ENCODE measurements at places on chromosomes 13 and 19. TPM values are rescaled to one million over a fixed set of nuclear protein-coding genes. Genes with fewer than 3 reads are reported as not detected.

DNA sequence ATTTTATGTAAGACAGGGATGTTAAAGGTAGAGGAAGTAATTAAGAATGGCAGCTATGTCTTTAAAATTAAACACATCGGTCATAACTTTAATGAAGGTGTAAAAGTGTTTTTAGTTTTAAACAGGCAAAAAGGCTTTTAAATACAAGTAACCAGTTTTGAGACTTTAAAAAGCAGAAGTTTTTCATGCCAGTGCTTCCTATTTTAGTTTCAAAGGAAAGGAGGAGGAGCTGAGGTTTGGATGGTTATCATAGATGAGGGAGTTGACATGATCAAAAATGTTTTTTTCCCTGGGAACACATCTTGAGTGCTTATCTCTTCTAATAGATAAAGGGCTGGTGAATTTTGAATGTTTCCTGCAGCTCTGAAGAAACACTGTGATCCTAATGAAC lies 42.9 kb downstream of the LRCH1 start:
- DNase-seq = no peak

DNA sequence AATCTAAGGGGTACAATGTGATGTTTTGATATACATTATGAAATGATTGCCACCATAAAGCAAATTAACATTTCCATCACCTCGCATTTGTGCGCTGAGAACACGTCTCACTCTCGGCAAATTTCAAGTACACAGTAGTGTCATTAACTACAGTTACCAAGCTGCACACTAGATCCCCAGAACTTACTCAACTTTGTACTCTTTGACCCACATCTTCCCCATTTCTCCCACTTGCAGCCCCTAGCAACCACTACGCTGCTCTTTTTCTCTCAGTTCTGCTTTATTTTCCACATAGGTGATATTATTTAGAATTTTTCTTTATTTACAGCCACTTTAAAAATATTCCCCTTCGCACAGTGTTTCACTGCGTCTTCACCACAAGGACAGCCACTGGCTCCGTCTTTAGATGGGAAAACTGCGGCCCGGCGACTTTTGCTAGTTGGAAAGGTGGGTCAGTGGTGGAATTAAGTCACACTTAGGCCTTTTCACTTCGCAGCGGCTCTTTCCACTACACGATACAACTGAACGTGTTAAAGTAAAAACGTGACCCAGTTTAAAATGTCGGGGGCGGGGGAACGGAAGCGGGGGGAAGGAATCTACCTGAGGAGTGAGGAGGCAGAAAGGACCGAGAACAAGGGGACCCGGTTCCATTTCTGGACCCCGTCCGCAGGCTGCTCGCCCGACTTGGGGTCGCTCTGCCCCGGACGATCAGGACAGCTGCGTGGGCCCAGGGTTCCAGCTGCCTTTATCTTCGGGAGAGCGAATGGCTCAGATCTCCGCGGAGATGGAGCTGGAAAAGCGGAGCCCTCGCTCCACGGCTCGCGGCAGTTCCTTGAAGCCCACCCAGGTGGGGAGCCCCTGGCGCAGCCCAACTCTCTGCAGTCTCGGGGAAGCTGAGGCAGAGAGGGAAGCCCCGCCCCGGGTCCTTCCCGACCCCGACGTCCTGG lies 486.1 kb downstream of the UQCRFS1 start:
- no peak for DNase-seq

DNA sequence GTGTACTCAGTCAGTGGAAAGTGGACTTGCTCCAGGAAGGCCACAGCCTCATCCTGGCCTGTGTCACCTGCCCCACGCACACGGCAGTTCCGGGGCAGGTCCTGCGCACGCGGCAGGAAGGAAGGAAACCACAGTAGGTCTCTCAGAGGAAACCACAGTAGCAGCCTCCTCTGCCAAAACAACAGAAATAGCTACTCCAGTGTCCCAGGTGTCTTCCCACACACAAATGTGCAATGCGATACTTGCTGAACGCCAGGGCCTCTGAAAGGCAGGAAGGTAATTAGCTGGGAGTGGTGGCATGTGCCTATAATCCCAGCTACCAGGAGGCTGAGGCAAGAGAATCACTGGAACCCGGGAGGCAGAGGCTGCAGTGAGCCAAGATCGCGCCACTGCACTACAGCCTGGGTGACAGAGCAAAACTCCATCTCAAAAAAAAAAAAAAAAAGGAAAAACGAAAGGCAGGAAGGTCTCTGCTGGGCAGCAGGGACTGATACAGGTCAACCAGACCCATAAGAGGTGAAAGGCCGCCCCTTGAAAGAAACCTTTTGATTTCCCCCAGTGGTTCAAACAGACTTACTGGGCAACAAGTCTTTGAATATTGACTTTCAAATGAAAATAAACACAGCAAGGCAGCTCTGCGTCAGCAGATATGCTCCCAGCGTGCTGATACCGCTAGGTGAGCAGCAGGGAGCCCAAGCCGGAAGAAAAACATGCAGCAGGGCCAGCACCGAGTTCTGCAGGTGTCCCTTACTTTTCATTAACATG lies 49.5 kb downstream of the CRYL1 start:
- DNase-seq = no peak

DNA sequence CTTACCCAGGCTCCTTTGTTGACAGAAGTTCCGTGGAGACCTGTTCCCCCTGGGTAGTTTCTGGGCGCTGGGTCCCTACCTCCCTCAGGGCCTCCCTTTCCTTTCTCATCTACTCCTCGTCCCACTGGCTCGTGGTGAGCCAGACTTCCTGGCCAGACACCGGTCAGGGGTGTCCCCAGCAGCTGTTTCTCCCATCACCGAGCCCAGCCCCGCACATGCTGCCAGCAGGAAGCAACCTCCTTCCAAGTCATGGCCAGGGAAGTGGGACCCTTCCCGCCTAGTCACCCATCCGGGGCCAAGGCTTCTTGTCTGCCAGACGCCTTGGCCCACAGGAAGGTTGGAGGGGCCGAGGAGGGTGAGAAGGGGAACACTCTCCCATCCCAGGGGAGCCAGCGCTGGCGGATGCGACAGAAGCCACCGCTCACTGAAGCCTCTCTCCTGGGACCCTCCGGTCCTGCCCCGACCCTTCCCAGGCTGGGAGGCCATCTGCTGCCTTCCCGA lies 5.7 kb downstream of the PAK4 start:
- no peak for DNase-seq

DNA sequence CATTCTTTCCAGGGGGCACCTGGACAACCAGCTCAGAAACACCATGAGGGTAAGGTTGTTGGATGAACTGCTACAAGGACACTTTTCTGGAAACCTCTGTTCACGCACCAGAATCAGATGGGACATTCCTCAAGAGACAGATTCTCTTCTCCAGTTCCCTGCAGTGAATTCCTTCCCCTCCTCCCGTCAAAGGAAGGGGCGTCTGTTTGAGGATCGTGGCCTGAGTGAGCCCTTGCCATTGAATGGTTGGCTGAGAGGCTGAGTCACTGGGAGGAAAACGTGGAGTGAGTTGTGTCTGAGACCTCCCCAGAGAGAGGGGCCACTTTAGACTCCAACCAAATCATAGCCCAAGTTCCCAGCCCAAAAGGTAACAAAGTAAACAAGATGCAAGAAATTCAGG lies 79.4 kb upstream of the ZNF507 start:
- no peak for DNase-seq

DNA sequence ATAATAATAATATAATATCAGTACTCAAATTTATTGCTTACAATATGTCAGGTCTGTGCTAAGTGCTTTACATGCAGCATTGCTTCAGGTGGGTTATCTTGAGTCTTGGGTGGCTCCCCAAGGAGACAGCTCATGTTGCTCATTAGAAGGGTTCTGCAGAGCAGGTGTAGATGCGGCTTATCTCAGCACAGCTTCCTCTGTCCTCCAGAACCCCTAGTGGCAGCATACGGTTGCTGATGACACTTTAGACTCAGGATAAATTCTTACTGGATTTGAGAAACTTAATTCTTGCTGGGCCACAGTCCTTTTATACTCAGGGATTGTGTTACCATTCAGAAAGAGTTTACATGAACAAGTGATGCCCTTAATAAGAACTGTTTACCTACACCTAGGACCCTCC lies 8.9 kb downstream of the COG3 start:
- DNase-seq = no peak

- no peak for DNase-seq
Observed at GRCh38 chr19:57212109-57212508, 18.7 kb upstream of the AURKC start.

DNA sequence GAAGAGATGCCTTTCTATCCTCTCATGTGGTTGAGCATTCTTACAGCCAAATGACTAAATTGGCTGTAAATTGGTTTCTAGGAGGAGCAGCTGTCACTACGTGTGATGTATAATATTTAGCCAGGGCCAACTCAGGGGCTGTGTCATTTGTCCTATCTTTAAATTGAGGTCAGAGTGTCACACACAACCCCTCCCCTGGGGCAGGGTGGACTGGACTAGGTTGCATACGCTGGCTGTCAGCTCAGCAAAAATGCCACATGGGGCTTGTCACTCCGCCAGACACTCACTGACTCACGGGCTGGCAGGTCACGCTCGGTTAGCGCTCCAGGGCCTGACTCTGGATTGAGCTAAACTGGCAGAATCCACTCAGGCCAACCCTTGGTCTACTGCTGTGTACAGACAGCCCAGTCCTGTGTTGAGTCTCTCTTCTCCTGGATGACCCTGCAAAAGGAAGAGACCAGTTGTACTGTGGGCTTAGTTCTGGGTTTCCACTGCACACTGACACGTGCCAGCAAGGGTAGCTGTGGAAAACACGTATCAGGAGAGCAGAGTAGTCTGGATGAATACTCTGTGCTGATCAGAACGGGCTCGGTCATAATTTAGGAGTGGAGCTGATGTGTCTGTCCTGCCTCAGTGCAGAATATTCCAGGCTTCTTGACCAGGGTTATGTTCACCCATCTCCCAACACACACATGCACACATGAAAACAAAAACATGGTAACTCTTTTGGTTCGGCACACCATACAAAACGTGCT lies 29.1 kb downstream of the SHISA2 start:
- no peak for DNase-seq

ZNF549 gene
- 38.9 TPM for total RNA-seq

SLITRK1 gene
- 0.07 TPM for total RNA-seq

CCDC70 gene
- total RNA-seq = not detected

SERPINE3 gene
- total RNA-seq = not detected

DCT gene
- 0.91 TPM for total RNA-seq

PLIN3 gene
- 23.2 TPM for total RNA-seq
